ENCODE measurements at places on chromosomes 7 and 10.

GRCh38 chr7:103797647-103798307, 191.7 kb downstream of the RELN start:
- DNase-seq: no peak

DNA sequence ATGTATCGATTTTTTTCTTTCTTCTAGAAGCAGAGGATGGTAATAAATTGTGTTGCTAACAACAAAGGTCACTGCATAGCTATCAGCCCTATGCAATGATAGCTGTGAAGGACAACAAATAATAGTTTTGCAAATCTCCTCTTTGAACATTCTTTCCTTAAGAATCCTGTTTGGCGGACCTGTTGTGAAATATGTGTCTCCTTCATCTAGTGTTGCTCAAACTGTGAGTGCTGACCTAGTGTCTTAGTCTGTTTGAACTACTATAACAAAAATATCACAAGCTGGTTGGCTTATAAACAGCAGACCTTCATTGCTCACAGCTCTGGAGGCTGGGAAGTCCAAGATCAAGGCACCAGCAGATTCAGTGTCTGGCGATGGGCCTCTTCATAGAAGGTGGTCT, 53.7 kb downstream of the CAV1 start:
- DNase-seq: no peak

DNA sequence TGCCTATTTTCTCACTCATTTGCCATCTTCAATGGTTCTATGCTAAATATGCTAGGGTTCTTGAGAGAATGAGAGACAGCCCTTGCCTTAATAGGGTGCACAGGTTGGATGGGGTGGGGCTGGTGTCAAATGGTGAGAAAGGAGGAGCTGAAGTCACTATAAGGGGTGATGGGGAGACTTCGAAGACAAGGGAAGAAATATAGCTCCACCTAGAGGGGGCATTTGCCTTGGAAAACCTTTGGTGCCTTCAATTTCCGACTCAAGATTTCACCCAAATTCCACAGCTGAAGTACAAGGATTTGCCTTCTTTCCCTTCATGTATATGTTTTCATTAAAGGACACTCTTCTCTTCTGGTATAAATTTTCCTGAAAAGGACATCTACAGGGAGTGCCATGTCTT, 5.6 kb downstream of the PTN start:
- no peak for DNase-seq

DNA sequence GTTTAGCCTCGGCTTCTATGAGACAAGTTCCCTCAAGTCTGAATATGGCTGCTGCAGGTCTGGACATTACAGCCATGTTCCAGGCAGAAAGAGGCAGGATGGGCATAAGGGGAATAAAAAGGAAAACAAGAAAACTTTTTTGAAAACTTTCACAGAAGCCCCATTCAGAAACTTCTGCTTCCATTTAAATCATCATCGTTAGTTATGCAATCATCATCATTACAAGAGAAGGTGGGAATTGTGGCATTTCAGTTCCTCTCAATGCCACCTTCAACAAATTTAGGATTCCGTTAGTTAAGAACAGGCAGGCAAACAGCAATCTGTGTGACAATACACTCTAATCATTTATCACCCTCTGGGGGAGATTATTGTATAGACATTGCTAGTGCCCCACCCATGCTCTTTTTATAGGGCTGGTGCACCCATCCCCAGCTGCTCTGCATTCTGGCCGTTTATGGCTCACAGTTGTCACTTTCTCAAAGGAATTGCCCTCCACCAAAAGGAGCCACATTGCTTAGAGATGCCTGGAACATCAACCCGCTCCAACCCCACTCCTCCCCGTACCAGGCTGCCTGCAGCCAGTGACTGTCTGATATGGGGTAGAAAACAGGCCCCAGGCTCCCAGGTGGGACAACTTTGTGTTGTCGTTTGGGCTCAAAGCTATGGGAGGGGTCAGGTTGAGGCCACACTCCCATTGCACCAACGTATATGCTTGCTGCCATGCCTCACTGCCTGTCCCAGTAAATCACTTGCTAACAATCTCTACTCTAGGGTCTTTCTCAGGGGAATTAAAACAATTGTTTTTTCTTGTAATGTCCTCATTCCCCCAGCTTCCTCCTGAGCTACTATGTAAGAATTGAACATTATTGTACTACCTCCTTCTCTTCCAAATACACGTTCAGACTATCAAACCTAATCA, 24.2 kb downstream of the ITGB8 start:
- no peak for DNase-seq

GRCh38 chr7:140501966-140502365, 22.7 kb upstream of the MKRN1 start:
- no peak for DNase-seq

- DNase-seq: no peak
Measured at GRCh38 chr10:43731486-43731885, 82.8 kb upstream of the ZNF32 start.

GRCh38 chr7:12102527-12102926, 108.6 kb upstream of the TMEM106B start:
- DNase-seq: no peak

DNA sequence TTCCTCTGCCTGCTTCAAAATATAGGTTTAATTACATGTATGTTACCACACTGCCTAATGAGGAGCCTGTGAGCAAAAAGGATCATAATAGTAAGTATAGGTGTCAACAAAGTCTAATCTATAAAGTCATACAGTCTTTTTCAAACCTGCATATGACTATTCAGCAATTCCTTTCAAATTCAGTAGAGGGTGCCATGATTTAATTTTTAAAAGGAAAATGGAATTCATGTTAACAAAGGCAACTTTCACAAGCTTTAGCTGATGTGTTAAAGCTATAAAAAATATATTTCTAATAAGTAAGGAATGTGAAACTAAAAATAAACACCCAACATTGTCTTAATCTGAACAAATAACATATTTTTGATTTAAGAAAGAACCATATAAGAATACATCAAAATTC, 52.1 kb downstream of the MPP7 start:
- DNase-seq: no peak

Data from Ammon's horn (tissue), 1 donor.